Urinary bladder (tissue), 4 donors: ENCODE measurements at places on chromosomes 6 and 20. TPM values are rescaled to one million over a fixed set of nuclear protein-coding genes. Genes with fewer than 3 reads are reported as not detected.

Gene FOXF2
- 13.1 TPM for polyA plus RNA-seq

Gene CYP39A1
- 4.3 TPM for polyA plus RNA-seq

Gene WFDC2
- 430 TPM for polyA plus RNA-seq

Gene LZTS3
- 10.4 TPM for polyA plus RNA-seq

Gene SCUBE3
- polyA plus RNA-seq: 8.4 TPM

Gene ENPP1
- polyA plus RNA-seq: 3.8 TPM

Gene TFAP2C
- polyA plus RNA-seq: 1.2 TPM

Gene RPS18
- polyA plus RNA-seq: 4,357 TPM

Gene CRIP3
- polyA plus RNA-seq: 1.1 TPM

Gene CYP21A2
- 2.3 TPM for polyA plus RNA-seq

Gene PCK1
- polyA plus RNA-seq: 2.9 TPM

Gene MAS1
- polyA plus RNA-seq: not detected

Gene MUC21
- not detected for polyA plus RNA-seq

- no peak for DNase-seq
Observed at GRCh38 chr20:43682446-43682845, 15.5 kb downstream of the MYBL2 start.

GRCh38 chr6:127216810-127217789 lies 49.6 kb upstream of the RNF146 start:
- DNase-seq: no peak

- DNase-seq: no peak
Observed at GRCh38 chr6:34489207-34489805, 23.4 kb downstream of the PACSIN1 start.

DNA sequence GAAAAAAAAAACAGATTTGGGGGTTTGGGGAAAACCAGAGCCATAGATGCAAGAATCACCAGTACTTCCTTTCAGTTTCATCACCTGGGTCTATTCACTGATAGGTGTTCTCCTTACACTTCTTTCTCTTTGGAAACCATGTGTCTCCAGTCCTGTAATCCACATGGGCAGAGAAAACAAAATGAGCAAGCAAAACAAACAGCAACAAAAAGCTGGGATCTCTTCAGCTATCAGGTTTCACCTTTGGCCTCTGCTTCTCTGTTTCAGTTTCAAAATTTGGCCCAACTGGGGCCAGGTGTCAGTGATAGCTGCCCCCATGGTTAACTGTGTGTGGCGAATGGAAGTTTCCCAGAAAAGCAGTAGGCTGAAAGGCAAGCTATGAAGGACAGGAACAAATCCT lies 220.0 kb upstream of the THBS2 start:
- DNase-seq: no peak

DNA sequence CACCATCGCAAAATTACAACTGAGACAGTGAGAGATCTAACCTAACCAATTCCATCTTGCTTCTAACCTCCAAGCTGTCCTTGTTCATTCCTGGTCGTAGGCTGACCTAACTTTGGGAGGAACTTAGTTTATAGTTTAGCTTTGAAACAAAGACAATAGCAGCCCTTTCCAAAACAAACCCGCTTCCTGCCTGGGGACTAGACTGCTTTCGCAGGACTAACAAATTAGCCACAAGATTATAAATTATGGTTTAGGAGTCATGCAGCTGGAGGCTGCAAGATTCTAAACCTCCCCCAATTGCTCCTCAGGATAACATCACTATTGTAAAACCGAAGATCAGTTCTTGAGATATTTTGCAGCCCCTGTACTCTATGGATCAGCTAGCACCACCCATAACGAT lies 63.2 kb downstream of the TRIM27 start:
- DNase-seq: no peak

GRCh38 chr6:138975815-138976214 lies 12.2 kb downstream of the REPS1 start:
- no peak for DNase-seq

DNA sequence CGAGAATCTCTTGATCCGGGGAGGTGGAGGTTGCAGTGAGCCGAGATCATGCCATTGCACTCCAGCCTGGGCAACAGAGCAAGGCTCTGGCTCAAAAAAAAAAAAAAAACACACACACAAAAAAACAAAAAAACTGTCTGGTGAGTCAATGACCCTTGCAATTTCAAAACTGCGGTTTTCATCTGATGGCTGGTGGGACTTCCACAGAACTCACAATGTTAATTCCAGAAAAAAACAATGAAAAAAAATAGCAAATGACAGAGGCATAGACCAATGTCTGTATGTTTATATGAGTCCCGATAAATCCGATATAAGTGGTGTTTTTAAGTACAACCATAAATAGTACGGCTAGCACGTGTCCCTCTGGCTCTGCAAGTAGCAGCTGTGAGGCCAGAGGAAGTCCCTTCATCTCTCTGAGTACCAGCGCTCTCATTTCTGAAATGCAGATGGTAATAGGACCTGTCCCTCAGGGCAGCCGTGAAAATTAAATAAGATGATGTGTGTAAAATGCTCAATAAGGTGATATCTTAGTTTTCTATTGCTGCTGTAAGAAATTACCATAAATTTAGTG lies 21.9 kb upstream of the PTPN1 start:
- DNase-seq: no peak

- DNase-seq: no peak
Observed at GRCh38 chr6:148144917-148145521, 197.6 kb upstream of the SASH1 start.

- no peak for DNase-seq
Observed at GRCh38 chr6:162237331-162237730, 490.2 kb downstream of the PRKN start.

GRCh38 chr20:58233393-58233792 lies 4.9 kb upstream of the ANKRD60 start:
- DNase-seq: no peak

DNA sequence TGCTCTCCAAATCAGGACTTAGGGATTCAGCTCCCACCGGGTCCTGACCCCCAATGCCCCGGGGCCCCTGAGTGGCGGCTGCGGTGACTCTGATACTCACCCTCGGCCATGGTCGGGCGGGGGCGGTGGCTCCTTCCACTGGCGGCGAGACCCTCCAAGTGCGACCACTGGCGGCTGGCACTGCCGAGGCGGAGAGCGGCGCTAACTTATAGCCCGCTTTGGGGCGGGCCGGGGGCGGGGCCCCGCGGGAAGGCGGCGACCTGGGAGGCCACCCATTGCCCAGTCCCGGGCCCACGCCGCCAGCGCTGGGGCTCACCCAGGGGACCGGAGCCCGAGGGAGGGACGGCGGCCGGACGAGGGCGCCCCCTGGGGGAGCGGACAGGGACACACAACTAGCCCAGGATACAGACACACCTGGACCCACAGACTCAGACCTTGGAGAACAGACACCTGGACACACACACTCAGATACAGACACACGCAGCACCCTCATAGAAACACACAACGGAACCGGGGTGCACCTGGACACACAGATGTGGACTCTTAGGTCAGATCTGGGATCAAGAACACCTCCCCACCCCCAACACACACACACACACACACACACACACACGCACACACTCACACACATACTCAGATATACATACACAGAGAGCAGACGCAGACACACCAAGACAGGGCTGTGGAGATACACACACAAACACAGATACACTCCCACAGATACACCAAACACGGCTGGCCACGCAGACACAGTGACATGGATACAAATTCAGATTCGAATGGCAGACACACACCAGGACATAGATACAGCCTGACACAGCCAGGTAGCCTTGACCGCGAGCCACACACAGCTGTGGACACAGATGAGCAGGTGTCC lies at the start of gene TGM2:
Gene TGM2 (minus strand): TSS at position 182 of the 877 bp plus-strand sequence. CDS start 72 bp downstream, at position 110.
- no peak for DNase-seq

- no peak for DNase-seq
Observed at GRCh38 chr6:100613656-100614055, 148.9 kb upstream of the SIM1 start.

GRCh38 chr20:62114894-62115293 lies 7.4 kb upstream of the LSM14B start:
- DNase-seq: no peak

GRCh38 chr6:163427498-163428254 lies 13.2 kb downstream of the QKI start:
- DNase-seq: no peak
